Gastrocnemius medialis (tissue), 4 donors: ENCODE measurements at places on chromosomes 3 and 15.

DNA sequence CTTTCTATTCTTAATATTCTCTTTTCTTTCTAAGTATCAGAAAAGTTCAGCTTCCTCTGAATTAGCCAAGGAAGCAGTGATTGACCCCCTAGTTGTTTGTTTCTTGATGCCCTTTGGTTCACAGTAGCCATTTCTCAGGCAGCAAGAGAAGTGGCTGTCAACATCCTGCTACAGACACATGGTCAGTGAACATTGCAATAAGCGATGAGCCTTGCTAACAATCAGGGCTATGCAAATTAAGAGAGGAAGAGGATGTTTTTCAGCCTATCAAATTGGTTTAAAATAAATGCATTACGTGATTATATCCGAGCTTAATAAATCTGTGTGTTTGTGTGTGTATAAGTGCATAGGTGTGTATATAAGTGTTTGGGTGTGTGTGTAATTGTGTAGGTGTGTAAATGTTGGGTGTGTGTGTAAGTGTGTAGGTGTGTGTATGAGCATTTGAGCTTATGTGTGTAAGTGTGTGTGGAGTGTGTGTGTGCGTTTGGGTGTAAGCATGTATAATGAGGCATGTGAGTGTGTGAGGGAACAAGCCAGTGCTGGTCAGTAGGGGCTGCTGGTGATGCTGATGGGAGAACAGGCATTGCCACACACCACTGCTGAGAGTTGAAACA lies 78.1 kb upstream of the XCR1 start:
- no peak for DNase-seq

- no peak for DNase-seq
Measured at GRCh38 chr3:193237030-193237429, 4.0 kb upstream of the PLAAT1 start.

DNA sequence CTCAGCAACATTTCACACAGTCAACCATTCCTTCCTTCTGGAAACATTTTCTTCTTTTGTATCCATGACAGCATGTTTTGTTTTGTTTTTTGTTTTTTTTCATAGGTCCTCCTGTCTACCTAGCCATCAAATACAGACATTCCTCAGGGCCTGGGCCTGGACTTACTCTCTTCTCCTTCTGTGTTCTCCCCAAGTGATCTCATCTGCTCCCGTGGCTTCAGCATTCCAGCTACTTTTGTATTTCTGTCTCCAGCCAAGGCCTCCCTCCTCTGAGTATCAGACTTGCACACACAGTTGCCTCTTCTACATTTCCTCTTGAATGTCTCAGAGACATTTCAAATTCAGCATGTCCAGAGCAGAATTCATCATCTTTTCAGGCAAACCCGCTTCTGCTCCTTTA lies 82.4 kb downstream of the HCN4 start:
- no peak for DNase-seq

GRCh38 chr3:182904164-182904563 lies 76.2 kb downstream of the DCUN1D1 start:
- no peak for DNase-seq

DNA sequence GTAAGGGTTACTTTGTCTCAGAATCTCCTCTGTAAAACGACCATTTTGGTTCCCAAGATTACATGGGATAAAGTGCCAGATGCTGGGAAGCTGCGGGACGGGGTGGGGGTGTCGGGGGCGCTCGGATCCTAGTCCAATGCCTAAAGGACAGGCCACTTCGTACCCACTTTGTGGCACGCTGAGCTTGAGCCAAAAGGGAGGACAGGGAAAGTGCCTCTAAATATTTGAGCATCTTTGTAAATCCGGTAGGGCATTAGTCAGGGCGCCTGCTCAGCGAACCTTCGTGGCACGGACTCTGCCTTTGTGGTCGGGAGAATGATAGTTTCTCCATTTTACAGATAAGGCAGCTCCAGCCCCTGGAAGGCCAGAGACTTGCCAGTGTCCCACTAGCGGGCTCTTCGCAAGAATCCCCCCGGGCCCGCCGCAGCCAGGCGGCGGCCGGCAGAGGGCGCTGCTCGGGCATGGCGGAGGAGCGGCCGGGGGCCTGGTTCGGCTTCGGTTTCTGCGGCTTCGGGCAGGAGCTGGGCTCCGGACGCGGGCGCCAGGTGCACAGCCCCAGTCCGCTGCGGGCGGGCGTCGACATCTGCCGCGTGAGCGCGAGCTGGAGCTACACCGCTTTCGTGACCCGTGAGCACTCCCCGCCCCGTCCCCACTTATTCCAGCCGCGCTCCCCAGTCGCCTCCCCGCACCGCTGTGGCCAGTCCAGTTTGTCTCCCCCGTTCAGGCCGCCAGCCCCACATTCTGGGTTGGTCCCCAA lies 1.8 kb downstream of the RCCD1 start:
- DNase-seq: peak; percentile 74

- DNase-seq: peak; percentile 75
Measured at GRCh38 chr3:45986303-45986982, 9.2 kb downstream of the FYCO1 start.

- DNase-seq: peak; percentile 3
Measured at GRCh38 chr15:25439369-25439836, 579 bp upstream of the UBE3A start.

DNA sequence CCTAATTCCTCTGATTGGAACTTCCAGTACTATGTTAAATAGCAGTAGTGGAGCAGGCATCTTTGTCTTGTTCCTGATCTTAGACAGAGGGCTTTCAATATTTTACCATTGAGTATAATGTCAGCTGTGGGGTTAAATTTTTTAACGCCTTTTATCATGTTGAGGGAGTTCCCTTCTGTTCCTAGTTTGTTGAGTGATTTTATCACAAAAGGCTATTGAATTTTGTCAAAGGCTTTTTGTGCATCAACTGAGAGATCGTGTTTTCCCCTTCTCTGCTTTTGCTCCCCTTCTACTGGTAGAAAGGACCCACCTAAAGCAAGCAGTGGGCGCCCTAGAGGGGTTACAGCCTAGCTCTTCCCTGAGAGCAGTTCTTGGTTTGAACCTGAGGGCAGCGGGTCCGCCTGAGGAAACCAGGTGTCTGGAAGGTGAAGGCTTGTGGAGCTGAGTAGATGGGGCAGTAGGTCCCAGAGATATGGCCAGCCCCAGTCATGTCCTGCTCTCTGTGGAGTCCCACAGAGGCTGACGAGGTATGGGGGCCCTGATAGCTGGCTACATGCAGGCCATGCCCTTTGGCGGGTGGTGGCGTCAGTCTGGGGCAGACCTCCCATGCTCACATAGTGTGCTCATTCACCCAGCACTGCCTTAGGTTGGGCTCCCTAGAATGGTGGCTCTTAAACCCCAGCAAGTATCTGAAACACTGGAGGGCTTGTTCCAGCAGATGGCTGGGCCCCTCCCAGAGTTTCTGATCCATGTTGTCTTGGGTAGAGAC lies 11.3 kb downstream of the HDAC11 start:
- no peak for DNase-seq

DNA sequence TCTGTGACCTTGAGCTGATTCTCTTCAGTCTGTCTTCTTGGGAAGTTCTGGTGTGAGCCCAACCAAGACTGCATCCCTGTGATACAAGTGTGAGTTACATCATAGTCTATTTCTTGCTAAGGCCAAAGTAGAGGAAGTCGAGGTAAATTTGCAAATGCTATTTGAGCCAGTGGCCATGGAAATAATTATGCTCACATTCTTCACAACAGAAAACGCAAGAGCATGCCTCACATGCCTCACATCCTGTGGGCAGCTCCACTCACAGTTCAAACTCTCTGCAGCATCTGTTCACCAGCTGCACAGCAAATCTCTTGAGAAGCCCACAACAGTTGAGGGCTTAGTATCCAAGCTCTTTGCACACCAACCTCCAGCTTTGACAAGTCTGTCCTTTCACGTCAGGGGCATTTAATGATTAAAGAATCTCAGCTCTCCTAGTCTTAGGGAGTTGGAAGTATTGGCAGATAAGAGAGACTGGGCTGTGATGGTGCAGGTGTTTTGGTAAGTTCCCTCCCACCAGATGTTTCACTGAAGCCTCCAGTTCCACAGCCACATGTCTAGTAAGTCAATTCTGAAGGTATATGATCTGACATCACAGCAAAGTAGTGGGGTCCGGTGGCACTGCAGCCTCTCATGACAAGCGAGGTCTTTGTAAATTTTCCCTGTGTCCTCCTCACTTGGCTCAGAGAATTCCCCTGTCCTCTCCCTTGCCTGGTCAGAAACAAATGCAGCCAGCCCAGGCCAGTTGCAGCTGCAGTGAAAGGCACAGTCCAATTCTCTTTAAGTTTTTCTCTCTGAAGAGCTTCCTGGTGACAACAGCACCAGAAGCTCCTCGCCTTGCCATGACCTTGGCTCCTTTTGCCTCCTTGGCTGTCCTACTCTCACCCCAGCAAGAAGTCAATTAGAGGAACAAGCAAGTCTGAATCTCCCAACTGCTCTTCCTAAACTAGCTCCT lies 166.1 kb downstream of the SSR3 start:
- DNase-seq: no peak

DNA sequence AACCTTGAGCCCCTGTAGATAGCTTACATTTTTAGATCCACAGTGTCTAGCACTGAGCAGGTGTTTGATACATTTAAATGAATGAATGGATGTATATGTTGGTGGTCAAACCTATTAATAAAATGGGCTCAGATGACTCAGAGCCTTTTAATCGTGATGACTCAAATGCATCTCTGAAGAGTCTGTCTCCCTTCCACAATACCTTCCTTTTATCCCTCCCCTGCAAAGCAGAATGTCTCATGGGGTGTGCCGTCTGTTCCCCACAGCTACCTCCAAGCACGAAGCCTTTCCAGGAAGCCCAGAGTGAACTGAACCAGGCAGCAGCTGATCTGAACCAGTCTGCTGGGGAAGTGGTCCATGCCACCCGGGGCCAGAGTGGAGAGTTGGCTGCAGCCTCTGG lies 303.5 kb upstream of the TPM1 start:
- no peak for DNase-seq

- DNase-seq: no peak
Measured at GRCh38 chr3:15782429-15782828, 15.3 kb downstream of the ANKRD28 start.

- DNase-seq: peak; percentile 30
Measured at GRCh38 chr15:52567871-52568600, 794 bp downstream of the ARPP19 start.

DNA sequence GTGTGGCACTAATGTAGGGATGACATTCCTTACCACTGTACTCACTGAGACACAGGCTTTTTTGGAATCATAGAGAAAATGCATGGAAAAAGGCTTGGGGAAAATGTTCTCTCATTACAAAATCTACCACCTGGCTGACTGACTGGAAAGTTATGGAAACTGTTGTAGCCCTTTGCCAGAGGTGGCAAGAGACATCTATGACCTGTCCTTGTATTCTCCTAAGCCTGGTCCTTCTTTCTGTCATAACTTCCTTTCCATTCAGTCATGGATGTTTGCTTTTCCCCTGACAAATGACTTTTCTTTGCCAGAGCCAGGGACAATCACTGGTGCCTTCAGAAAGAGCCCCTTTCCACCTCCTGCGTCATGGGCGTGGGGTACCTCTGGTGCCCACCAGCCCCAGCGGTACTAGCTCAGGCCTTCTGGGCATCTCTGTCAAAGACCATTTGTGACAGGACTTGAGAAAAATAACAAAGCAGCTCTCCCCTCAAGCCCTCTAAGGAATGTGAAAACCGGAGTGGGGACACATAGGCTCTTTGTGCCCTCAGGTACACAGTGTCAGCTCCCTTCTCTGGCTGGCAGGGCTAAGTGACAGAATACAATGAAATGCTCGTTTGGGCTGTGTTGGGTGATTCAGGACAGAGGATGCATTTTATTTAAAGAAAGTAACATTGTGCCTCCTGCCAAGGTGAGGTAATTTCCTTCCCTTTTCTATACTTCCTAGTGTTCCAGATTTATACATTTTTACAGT lies 381.1 kb upstream of the RASGRP1 start:
- DNase-seq: no peak

DNA sequence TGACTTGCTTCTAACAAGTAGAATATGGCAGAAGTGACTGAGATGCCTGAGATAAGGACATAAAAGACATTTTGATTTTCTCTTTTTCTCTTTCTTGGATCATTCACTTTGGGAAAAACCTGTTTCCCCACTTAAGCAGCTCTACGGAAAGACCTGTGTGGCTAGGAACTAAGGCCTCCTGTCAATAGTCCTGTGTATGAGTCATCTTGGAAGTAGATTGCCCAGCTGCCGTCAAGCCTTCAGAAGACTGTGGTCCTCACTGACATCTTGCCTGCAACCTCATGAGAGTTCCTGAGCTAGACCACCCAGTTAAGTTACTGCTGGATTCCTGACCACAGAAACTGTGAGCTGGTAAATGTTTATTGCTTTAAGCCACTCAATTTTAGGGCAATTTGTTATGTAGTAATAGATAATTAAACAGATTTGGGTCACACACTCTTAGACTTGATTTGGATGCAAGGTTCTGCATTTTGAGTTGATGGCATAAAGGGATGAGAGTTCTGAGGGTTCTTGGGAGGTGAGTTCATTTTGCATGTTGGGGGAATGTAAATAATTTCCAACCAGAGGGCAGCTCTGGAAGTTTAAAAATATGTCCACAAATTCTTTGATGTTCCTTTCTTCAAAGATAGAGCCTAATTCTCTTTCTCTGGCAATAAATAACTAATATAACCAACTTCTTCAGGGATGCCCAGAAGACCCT lies 229.2 kb downstream of the SQOR start:
- no peak for DNase-seq

- DNase-seq: no peak
Measured at GRCh38 chr3:133845127-133845526, 39.5 kb downstream of the SRPRB start.

DNA sequence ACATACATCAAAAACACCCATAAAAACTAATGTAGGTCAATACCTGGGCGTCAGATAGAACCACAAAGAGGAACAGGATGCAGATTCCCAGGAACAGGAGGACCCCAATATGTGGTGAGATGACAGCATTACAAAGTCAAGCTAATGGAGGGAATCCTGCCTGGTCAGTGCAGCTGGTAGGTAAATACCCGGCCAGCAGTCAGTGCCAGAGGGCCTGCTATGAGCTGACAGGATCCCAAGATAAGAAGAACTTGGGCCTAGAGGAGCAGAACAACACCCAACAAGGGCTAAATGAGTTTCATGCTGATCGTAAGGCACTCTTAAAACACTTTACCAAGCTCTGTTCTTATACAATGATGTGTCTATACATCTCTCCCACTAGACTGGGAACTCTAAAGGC lies 61.2 kb upstream of the KCNMB2 start:
- no peak for DNase-seq

- no peak for DNase-seq
Measured at GRCh38 chr3:13539671-13540070, 9.3 kb upstream of the FBLN2 start.
